GM03348 (cell line): ENCODE measurements at places on chromosomes 7 and 10.
A peak's percentile ranks its signal among the peaks of the same experiment; 100 is the strongest.

- DNase-seq = peak; percentile 30
These were observed 483 bp downstream of the GDF10 start for GRCh38 chr10:47300429-47300931.

- peak; percentile 42 for DNase-seq
These were observed 23.6 kb downstream of the DAGLB start for GRCh38 chr7:6423942-6424701.

DNA sequence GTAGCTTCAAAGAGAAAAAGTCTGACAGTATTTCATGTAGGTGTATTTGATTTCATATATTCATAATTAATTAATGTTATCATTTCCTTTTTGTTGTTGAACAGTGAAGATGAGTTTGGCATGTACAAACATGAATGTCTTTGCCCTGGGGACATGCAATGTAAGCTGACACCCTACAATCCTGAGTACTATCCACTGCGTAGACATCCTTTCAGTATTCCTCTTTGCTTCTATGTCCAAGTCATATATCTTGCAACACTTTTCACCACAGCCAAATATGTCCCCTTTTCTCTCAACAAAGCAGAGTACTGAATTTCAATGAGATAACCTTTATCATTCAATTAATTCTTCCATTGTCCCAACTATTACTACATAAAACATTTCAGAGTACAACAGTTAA, 93.6 kb downstream of the GPR37 start:
- no peak for DNase-seq

- DNase-seq = no peak
These were observed 149.5 kb upstream of the PHF14 start for GRCh38 chr7:10824154-10824553.

GRCh38 chr10:74750848-74751274, 75.5 kb upstream of the KAT6B start:
- no peak for DNase-seq

DNA sequence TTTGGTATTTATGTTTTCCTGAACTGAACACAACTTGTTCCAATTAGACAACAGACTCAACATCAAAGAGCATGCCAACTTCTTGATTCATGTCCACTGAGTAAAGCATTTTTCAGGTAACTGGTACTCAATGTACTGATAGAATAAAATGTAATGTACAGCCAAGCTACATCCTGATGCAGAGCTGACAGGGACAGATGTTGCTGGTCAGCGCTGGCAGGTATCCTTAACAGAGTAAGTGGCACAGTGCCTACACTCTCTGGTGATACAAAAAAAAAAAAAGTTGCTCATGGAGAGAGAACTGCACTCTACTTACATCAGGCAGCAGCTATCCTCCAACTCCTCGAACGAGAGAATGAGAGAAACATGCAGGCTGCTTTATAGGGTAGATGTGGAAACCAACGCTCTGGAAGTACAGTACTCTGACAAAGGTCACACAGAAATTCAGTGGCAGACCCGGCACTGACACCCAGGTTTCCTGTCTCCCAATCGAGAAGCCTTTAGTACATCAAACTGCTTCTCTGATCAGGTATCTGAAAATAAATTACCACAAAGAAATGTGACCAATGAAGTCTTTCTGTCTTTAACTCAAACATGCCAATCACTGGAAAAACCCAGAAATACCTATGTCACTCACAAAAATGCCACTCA, 4.6 kb downstream of the ITGB1 start:
- DNase-seq = no peak

- no peak for DNase-seq
These were observed 128.2 kb upstream of the RHEB start for GRCh38 chr7:151647874-151648273.

DNA sequence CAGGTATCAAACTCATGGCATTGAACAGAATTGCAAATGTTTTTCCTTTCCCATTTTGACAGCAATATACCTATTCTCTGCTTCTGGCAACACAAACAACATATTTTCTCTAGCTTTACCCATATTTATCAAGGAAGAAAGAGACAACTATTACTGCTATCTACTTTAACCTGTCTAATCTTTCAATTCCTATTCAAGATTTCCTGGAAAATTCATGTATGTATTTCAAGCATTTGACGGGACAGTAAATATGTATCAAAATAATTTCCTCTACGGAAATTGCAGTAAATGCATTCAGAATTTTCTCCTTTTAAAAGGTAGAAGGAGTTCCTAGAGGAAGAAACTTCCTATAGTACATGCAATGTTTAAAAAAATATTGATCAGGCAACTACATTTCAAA, 179.3 kb upstream of the LRRN3 start:
- DNase-seq = no peak

DNA sequence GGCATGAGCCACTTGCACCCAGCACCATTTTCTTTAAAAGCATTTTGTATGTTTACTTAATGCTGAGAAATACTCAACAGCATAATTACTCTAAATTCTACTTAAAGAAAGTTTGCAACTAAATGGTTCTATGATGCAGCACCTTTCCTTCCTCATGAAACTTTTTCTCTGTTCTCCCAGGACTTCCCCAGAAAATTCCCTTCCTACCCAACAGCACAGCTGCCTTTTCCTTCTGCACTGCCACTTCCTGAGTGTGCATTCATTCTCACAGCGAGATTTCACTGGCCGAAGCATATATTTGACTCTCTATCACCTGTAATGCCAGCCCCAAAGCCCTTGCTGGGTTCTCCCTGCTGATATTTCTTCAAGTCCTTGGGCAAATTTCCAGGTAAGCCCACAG, 41.5 kb upstream of the DGKI start:
- no peak for DNase-seq

DNA sequence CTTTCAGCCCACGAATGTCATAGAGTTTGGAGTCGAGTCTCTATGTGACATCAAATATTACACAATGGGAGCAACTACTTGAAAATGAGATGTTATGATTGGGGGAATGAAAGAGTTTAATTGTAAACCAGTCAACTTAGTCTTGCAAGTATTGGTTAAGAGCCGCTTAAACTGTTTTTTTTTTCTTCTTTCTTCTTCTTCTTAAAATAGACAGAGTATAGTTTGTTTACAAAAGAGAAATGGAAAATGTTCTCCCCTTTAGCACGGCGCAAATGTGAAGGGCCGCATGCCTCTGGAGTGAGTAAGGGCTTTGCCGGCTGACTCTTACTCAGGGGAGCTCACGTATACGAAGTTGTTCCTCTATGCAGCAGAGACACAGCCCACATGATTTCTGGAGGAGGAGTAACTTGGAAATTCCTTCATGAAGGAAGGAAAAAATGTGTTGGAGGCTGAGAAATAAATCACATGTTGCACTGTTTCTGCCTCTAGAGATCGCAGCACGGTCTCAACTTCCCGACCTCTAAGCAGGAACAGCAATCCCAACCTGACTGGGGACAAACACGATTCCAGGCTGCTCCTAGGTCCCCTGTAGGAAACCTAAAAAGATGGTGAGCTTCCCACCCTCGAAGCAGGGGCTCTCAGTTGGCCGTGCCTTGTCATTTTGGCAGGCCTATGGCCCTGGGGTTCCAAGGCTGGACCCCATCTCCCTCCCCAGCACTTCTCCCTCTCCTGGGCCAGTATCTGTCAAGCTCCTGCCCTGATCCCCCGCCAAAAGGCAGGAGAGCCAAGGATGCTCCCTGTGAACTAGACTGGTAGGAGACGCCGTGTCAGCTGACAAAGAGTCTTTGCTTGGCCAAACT, 44.8 kb downstream of the MYOF start:
- DNase-seq = peak; percentile 85

DNA sequence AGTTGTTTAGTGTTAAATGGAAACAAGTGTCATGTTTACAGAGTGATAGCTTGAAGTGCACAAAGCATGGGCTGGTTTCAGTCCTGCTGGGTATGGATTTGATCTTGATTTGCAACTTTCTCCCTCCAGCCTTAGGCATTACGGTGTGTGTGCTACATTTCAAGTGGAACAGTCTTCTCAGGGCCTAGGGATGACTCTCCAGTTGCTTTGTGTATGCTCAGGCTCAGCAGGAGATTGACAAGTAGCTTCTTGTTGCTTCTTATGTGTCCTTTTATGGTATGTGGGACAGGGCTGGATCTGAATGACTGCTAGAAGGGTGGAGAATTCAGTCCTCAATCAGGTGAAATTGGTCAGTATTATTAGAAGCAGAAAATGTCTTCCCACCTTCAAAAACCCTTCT, 51.3 kb upstream of the PLEKHA1 start:
- no peak for DNase-seq

GRCh38 chr7:131097662-131098376, 229.9 kb upstream of the MKLN1 start:
- DNase-seq = no peak
